ENCODE measurements at places on chromosomes 5 and 9.

DNA sequence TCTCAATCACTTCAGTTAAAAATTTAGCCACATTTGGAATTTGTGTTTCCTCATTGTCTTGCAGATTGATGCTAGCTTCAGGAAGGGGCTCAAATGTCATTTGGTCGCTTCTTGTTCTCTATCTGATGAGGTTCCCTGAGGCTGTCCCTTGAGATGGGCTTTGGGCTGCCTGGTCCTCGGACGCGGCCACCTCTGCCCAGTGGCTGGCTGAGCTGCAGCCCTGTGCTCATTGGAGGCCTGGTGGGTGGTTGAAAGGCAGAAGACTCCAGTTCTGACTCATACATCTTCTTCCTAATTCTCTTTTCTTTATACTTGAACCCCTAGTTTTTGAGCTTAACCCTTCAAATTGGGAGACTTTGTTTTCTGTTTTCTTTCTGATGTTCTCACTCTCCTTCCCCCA lies 78.8 kb upstream of the NTRK2 start:
- no peak for DNase-seq

GRCh38 chr9:21672761-21673160 lies 129.7 kb upstream of the MTAP start:
- no peak for DNase-seq

DNA sequence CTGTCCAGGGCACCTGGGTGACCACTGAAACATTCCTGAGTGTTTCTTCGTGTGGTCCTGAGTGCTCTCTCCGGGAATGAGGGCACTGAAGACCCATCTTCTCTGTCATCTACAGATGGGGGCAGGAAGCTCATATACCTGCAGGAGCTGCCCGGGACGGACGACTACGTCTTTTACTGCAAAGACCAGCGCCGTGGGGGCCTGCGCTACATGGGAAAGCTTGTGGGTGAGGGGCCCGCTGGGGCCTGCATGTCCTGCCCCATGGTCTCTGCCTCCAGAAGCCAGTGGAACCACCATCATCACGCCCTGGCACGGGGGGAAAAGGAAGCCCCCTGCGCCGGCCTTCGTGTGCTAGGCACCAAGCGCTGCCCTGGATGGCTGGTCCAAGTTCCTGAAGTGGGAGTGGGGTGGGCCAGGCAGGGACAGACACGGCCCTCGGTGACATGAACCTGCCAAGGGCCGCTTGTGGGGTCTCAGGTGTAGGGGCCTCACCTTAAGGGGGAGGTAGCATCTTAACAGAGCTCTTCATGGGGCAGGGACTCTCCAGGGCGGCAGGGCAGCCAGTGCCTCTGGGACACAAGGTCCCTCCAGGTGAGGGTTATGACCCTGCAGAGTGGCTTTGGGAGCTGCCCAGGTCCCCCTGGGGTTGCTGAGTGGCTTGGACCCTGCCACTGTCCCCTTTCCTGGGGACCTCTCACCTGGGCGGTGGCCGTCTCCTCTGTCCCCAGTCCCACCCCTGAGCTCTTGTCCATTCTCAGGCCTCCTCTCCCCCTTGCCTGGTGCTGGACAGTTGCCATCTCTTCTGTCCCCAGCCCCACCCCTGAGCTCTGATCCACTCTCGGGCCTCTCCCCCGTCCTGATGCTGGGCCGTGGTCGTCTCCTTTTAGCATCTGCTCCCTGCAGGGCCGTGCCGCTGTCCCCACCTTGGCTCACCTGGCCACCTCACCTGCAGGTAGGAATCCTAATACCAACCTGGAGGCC lies 2.1 kb downstream of the OBP2A start:
- DNase-seq: no peak

DNA sequence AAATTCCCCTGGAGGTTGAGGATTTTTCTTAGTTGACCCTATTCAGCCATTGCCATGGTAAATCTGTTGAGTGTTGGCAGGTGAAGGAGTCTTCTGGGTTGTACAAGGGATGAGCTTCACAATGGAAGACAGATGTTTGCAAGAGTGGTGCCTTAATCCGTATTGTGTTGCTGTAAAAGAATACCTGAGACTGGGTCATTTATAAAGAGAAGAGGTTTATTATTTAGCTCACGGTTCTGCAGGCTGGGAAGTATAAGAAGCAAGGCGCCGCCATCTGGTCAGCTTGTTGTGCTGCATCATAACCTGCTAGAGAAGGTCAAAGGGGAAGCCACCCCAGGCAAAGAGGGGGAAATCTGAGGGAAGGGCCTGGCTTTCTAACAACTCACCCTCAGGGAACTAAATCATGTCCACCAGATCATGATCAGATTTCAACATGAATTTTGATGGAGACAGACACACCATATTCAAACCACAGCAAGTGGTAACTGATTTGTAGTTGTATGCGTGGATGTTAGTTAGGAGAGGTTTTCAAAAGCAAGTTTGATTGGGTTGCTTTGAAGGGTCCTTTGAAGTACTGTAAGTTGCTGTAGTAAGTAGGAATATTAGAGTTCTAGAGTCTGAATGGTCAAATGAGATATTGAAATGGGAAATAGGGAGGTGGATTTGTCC lies 2.5 kb downstream of the TNPO1 start:
- DNase-seq: peak; percentile 24

GRCh38 chr9:137002646-137003041 lies 6.3 kb upstream of the CLIC3 start:
- no peak for DNase-seq

DNA sequence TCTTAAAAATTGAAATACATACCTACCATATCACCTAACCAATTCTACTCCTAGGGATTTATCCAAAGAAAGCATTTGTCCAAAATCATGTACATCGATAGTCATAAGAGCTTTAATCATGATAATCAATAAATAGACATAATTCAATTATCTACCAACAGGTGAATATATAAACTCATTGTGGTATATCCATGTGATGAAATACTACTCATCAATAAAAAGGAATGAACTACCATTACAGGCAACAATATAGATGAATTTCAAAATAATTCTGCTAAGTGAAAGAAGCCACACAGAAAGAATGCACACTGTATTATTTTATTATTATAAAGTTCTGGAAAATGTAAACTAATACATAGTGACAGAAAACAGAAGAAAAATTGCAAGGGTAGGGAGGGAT lies 81.8 kb downstream of the RFX3 start:
- DNase-seq: no peak

- DNase-seq: no peak
Measured at GRCh38 chr9:94900222-94901018, 173.9 kb downstream of the AOPEP start.

DNA sequence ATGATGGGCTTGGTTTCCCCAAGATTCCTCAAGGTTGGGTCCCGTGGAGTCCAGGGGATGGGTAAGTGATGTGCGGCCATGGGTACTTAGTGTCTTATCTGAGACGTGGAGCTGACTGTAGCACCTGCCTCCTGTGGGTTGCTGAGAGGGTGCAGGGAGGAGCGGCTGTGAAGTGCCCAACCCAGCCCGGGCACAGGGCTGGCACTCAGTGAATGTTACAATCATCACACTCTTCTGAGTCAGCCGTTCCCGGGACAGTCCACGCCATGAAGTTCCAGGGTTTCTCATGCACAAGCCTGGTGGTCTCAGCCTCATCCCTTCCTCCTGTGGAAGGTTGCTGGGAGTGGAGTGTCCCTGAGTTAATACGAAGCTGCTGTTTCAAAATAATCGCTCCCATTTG lies 29.1 kb downstream of the NTNG2 start:
- DNase-seq: no peak

DNA sequence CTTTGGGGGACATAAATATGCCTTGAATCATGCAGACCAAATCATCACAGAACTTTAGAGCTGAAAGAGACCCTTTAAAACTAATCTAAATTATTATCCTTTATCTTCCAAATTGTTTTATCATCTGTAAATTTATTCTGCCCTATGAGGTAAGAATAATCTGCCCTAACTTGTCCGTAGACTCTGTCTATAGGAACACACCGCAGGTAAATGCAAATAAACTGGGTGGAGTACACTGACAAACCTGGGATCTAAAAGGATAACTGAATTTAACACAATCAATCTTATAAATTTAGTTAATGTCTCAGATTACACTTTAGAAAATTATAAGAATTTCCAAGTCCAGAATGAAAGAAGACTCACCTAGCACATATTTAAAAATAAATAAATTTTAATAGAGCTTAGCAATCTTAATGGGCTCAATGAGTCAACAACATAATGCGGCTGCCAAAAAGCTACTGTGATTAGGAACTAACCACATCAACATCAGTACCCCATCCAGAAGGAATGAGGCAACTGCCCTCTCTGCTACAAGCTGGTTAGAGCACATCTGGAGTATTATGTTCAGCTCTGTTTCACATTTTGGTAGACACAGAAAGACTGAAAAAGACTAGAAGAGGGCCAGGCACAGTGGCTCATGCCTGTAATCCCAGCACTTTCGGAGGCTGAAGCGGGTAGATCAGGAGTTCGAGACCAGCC lies 5.6 kb downstream of the MEGF9 start:
- DNase-seq: no peak

DNA sequence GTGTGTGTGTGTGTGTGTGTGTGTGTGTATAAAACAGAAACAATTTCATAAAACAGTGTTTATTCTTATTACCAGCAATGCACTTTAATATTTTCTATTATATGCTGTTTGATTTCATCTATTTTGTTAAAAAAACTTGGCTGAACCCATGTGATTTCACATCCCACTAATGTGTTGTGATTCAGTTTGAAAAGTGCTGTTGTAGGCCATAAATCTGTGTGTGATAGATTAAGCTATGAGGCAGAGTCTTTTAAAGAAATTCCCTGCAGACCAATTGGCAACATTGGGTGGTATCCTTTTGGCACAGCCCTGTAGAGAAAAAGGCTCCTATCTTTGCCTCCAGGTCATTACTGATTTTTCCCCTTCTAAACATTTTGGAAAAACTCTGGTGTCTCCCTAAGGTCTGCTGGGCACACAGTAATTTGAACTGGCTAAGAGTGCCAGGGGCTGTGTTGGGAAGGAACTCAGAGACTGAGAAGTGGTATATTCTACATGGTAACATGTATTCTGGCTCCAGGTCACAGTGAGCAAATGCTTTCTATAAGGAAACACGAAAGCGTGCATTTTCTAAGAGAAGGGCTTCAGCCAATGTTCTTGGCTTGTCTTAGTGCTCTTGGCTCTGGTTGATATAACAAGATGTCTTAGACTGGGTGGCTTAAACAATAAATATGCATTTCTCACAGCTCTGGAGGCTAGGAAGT lies 4.5 kb downstream of the CAMK4 start:
- DNase-seq: no peak

DNA sequence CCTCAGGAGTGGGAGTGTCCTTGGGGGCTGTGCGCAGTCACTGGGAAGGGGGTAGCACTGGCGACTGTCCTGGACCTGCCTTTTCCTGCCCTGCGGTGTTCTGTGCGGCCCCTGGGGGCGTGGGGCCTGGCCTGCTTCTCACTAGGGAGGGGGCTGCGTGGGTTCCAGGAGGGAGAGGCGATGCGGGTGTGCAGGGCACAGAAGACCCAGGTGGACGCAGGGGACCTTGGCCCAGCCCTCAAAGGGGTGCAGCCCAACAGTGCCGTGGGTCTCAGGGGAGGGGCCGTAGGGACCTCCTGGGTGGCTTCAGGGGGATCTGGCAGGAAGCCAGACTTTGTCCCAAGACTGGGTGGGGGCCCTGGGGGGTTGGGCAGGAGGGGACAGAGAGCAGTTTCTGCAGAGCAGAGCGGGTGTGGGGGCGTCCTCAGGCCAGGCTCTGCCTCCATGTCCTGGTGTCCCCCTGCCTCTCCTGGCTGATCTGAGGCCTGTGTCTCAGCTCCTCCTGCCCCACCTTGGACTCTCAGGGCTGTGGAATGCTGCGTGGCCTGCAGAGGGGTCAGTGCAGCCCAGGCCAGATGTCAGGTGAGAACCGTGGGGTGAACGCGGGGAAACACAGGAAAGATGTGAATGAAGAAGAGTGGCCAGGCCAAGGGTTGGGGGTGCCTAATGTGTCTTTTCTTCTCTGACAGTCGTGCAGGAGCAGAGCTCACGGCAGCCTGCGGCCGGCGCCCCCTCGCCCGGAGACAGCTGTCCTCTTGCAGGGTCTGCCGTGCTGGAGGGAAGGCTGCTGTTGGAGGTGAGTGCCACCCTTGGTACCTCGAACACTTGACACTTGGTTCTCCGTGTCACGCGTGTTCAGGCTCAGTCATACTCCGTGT lies 54.6 kb downstream of the AHRR start:
- no peak for DNase-seq

GRCh38 chr9:125444166-125444565 lies 182.5 kb downstream of the GAPVD1 start:
- no peak for DNase-seq

GRCh38 chr5:175713930-175714329 lies 56.1 kb downstream of the HRH2 start:
- DNase-seq: no peak

- DNase-seq: no peak
Measured at GRCh38 chr9:133477992-133478850, 678 bp downstream of the SLC2A6 start.

GRCh38 chr9:112125951-112126388 lies 49.1 kb downstream of the SUSD1 start:
- no peak for DNase-seq

DNA sequence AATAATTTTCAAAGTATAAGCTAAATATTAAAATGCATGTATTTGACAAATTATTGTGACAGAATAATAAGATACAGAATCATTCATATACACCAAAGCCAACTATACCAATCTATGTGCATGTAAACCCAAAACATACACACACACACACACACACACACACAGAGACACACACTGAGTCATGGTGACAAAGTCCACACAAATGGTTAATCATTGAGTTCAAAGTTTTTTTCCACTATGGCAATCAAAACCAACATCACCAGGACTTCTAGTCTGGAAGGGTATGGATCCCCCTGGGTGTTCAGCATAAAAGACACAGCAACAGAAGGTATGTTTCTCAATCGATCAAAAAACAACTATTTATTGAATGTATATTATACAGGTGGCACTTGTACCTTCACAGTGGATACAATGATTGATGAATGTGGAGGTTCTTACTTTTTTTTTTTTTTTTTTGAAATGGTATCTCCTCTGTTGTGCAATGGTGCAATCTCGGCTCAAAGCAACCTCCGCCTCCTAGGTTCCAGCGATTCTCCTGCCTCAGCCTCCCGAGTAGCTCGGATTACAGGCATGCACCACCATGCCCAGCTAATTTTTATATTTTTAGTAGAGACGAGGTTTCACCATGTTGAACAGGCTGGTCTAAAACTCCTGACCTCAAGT lies 137.0 kb downstream of the PDE4D start:
- DNase-seq: no peak

GRCh38 chr5:173622183-173623047 lies 6.0 kb upstream of the BOD1 start:
- DNase-seq: no peak

DNA sequence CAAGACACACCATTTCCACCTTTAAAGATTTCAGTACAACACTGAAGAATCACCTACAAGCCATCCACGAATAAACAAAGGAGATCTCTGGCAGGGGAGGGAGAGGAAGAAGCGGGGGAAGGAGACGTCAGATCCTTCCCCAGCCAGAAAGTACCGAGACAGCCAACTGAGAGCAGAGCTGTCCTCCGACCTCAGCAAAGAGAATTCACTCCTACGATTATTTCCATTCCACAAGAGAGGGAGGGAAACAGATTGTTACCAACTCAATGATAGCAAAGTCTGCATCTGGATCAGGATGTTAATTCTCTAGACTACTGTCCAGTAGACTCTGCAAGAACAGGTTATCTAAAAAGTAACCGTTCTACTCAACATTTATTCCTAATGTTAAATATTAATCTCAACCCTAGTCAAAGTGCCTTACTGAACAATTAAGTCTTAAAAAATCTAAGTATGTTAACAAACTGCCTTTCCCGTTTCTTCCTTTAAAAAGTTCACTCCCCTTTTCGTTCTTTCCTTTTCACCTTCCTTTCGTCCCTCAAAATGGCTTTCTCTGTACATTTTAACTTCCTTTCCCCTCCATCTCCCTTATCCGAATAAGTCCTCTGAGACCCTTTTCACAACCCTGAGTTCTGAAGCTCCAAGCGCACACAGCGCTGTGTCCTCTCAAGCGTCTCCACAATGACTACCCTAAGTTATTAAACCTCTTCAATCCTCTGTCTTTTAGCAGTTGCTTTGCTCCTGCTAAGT lies 1.4 kb downstream of the CHD1 start:
- DNase-seq: peak; percentile 36

Data from activated T-helper 1 cell treated with anti-CD3 and anti-CD28 coated beads, Interleukin-2, amount 50 U/mL, for 16 hours (primary cell).